ENCODE measurements at places on chromosomes 6 and 20. TPM values are rescaled to one million over a fixed set of nuclear protein-coding genes. Genes with fewer than 3 reads are reported as not detected.

GRCh38 chr6:114431641-114432040 lies 88.8 kb upstream of the HS3ST5 start:
- H3K4me1 ChIP-seq, result no peaks in the 10 kb centered on the region
- H3K4me3 ChIP-seq, result no peak overlapping the region
- no peak for DNase-seq
- no peaks in the 10 kb centered on the region for H3K36me3 ChIP-seq
- no peaks in the 10 kb centered on the region for H3K27me3 ChIP-seq

HMGA1 gene
- total RNA-seq, result 6.5 TPM

GRCh38 chr6:84453499-84453898 lies 226.1 kb upstream of the CEP162 start:
- no peak overlapping the region for H3K27ac ChIP-seq
- H3K4me1 ChIP-seq, result no peaks in the 10 kb centered on the region
- H3K4me3 ChIP-seq, result no peak overlapping the region
- DNase-seq, result no peak
- no peaks in the 10 kb centered on the region for H3K27me3 ChIP-seq

DNA sequence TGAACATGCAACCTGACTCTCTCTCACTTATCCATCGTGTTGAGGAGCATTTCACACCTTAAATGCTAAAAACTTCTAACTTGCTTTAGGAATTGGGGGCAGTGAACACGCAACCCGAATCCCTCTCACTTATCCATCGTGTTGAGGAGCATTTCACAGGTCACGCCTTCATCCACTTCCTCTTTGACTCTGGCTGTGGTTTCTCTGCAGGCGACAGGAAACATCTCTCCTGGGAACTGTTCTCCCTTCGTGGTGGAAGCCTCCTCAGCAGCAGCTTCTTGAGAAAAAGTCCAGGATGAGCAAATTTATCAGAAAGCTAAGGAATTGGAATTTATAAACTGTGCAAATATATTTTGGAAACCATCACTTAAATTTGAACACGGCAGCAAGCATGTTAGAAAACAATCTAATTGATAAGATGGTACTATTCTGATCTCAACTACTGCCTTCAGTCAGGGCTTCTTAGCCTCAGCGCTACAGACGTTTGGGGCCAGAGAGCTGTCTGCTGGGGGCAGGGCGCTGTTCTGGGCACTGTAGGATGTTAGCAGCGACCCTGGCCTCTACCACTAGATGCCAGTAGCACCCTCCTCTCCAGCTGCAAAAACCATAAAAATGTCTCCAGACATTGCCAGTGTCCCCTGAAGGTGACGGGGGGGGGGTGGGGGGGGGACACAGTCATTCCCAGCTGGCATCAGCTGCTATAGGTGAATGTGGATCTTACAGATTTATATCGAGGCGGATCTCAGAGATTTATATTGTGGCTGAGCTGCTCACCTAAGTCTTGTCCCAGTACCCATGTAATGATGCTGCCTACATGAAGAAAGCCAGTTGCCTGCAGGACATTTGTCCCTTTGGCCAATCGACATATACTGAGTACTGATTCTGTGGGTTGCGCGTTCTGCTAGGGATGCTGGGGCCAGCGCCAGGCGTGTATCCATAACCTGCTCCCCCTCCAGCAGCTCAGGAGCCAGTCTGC lies 26.2 kb downstream of the CTCFL start:
- H3K4me3 ChIP-seq, result no peak overlapping the region
- no peak for DNase-seq
- peaks cover 8% of the 10 kb centered on the region for H3K4me1 ChIP-seq
- H3K27me3 ChIP-seq, result peaks cover 24% of the 10 kb centered on the region

HTR1B gene
- 0.44 TPM for total RNA-seq

GRCh38 chr20:25011261-25011660 lies 18.7 kb upstream of the APMAP start:
- H3K27me3 ChIP-seq, result no peaks in the 10 kb centered on the region
- no peaks in the 10 kb centered on the region for H3K4me1 ChIP-seq

BFSP1 gene
- total RNA-seq, result 0.63 TPM

- H3K27ac ChIP-seq, result no peak overlapping the region
- no peaks in the 10 kb centered on the region for H3K4me1 ChIP-seq
- no peak for DNase-seq
- H3K4me3 ChIP-seq, result no peak overlapping the region
Observed at GRCh38 chr6:94478133-94479005, 1059.0 kb upstream of the EPHA7 start.

DNA sequence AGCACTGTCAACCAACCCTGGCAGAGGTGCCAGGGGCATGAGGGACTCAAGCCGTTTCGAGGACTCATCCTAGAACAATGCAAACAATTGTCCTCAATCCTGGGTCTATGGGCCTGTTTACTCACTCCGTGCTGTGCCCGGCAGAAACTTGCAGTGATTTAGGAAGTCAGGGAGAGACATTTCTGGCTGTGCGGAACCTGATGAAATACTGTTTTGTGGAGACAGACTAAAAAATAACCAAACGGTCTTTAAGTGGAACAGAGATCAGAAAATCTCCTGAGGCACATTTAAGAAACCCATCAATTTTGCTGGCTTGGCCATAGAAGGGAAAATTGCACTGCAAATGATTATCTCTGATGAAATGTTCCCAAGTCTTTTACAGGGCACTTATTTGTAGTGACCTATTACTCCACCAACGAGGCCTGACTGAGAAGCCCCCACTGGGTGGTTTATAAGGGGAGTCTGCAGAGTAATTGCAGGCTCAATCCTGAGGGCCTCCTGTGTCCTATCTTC lies 79.8 kb upstream of the KCNK16 start:
- no peak overlapping the region for H3K4me3 ChIP-seq
- no peaks in the 10 kb centered on the region for H3K27me3 ChIP-seq
- H3K4me1 ChIP-seq, result no peaks in the 10 kb centered on the region
- no peak for DNase-seq

FAM83C gene
- not detected for total RNA-seq

DNA sequence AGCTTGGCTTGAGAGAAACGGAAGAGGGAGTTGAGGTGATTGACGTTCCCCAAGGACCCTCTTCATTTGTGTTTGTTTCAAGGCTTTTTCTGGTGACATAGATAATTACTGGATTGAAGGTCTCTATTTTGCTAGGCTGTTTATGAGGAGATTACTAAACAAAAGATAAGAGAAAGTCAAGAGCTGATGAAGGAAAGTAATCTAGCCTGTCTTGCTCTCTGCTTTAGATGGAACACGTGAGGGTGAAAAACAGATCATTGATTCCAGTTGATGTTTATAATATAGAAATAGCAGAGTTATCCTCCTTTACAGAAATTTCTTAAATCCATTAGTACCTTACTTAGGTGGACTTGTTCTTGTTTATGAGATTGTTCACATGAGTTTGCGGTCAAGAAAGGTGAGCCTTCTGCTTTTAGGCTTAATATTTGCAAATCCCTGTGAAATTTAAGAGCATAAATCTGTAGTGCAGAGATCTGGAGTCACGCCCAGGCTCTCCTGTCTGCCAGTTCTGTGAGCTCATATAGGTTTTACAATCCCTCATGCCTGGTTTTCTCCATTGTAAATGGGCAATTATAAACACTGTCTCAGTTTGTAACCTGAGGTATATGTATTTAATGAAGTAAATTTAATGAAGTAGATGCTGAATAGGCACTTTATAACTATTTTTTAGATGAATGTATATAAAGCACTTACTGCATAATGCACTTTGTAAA lies 272.8 kb downstream of the NKAIN2 start:
- H3K36me3 ChIP-seq, result no peaks in the 10 kb centered on the region
- no peak overlapping the region for H3K27ac ChIP-seq
- H3K4me3 ChIP-seq, result no peak overlapping the region
- H3K27me3 ChIP-seq, result no peaks in the 10 kb centered on the region

Data from tibial nerve (tissue), 4 donors.